Large intestine (tissue), 12 donors: ENCODE measurements at places on chromosomes 5 and 9. TPM values are rescaled to one million over a fixed set of nuclear protein-coding genes. Genes with fewer than 3 reads are reported as not detected.

DNA sequence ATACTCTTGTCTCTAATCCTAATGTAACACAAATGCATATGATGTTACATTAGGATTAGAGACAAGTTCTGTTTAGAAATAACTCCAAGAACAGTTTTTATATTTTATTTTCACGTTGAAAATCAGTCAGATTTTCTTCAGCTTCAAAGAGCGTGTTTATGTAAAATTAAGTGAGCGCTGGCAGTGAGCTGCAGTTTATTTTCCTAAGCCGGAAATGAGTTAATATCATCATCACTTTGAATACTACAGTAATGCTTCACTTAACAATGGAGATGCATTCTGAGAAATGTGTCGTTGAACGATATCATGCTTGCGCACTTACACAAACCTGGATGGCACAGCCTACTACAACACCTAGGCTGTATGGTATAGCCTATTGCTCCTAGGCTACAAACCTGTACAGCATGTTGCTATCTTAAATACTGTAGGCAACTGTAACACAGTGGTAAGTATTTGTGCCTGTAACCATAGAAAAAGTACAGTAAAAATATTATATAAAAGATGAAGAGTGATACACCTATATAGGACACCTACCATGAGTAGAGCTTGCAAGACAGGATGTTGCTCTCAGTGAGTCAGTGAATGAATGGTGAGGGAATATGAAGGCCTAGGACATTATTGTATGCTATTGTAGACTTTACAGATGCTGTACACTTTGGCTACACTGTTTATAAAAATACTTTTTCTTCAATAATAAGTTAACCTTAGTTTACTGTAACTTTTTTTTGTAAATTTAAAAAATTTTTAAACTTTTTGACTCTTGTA lies 65.9 kb upstream of the C5orf46 start:
- no peak for DNase-seq

- no peak for DNase-seq
Measured at GRCh38 chr9:2132484-2133082, 117.4 kb downstream of the SMARCA2 start.

GRCh38 chr5:168529374-168530234 lies 499 bp downstream of the FBLL1 start:
- no peak for DNase-seq

DNA sequence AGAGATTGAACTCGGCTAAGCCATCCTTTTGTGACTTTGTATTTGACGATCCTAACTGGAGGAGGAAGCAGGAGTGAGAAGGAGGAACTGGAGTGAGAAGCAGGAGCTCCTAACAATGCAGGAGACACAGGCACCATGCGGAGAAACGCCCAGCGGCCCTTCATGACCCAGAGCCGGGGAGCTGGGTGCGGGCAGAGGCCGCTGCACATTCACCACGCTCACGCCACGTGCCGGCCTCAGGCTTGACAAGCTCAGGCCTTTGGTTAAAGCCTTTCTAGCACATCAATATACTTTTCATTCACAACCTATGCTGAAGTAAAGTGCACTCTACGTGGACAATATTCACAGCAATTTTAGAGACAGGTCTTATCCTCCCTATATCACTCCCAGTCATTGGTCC lies 124.8 kb upstream of the FAM120A start:
- no peak for DNase-seq

DNA sequence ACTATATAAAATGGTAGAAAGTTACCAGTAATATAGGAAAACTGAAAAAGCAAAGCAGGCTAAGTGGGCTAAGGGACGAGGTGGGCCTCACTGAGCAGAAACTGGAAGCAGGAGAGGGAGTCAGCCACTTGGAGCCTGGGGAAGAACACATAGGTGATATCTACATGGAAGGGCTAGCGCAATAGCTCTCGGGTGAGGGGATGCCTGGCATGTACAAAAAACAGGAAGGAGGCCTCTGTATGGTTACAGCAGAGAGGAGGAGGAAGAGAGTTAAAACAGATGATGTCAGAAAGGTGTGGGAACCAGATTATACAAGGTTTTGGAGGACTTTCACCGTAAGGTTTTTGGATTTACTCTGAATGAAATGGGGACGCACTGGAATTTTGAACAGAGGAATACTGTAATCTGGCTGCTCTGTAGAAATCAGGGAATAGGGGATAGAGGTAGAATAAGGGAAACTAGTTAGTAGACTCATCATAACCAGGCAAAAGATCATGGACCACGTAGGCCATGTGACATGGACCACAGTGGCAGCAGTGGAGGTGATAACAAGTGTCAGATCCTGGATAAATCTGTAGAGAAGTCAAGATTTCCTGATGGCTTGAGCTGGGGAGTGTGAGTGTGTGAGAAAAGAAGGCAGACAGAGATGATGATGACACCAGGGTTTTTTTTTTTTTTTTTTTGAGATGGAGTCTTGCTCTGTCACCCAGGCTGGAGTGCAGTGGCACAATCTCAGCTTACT lies 52.5 kb downstream of the FNBP1 start:
- DNase-seq = no peak

DNA sequence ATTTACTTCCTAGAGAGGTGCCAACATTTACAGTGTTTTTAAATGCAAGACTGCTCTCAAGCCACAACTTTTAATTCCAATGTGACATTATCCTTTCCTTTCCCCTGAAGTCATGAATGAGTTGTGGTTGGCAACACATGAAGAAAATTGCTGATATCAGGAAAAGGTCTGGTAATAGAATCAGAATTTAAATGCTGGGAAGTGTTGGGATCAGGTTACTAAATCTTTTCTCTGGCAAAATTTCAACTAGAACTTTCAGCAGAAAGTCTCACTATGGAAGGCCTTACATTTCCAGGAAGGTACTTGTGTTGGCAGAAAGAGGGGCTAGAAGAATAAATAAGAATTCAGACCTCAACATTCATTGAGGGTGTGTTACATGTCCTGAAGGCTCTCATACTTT lies 10.6 kb upstream of the SLC44A1 start:
- DNase-seq = no peak

- DNase-seq = peak; percentile 80
Measured at GRCh38 chr5:82641331-82642003, 363.3 kb upstream of the RPS23 start.

DNA sequence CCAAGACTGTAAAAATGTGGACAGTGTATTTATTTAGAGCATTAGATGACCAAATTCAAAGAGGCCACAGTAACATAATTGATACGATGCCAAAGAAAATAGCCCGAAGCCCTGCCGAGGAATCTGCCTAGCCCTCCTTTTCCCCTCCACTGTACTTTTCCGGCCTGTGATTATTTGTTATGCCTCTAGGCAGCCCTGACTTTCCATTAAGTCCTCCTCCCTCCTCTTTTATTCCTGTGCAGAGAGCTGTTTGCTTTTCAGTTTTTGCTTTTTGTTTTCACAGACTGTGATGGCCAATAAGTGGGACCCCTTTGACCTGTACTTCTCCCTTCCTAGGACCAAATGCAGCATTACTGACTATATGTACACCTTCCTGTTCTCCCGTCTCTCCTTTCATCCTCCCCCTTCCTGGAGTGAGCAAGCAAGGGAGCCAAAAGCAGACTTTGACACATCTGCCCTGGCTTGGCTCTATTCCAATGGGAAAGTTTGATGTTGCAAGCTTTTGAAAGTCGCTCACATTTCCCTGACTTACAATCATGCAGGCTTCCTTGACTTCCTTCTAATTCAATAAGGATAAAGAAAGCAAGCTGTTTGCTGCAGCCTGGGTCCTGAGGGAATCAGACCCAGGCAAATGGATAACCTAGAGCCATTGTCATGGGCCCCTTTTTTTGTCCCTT lies 76.1 kb downstream of the NREP start:
- DNase-seq = peak; percentile 78

DNA sequence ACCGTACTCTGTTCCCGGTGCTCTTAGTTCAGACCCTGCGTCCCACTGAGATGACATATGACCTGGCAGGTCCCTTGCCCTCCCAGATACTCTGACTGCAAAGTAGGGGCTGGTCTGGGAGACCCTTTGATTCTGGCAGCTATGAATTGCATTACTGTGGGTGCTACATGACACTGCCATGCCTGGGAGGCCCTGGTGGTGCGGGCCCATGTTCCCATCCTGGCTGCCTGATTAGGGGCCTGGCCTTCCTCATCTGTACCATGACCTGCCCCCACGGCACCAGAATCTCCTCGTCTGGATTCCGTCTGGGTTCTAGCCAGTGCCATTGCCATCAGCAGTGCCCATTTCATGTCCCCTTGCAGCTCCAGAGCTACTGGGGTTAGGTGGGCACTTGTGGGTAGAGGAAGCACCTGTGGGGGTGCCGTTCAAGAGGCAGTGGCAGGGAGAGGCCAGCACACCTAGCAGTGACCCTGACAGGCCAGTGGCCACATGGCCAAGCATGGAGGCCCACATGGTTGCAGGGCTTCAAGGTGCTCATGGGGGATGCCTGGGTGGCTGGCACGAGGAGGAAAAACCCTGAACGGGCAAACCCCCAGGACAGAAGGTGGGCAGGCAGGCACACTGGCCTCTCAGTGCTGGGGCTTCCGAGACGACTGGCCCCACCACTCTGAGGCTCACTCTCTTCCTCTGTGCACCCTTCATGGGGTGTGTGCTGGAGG lies 69.7 kb downstream of the PHF2 start:
- DNase-seq = no peak

- no peak for DNase-seq
Measured at GRCh38 chr9:137025517-137025966, 2.5 kb downstream of the ABCA2 start.

DNA sequence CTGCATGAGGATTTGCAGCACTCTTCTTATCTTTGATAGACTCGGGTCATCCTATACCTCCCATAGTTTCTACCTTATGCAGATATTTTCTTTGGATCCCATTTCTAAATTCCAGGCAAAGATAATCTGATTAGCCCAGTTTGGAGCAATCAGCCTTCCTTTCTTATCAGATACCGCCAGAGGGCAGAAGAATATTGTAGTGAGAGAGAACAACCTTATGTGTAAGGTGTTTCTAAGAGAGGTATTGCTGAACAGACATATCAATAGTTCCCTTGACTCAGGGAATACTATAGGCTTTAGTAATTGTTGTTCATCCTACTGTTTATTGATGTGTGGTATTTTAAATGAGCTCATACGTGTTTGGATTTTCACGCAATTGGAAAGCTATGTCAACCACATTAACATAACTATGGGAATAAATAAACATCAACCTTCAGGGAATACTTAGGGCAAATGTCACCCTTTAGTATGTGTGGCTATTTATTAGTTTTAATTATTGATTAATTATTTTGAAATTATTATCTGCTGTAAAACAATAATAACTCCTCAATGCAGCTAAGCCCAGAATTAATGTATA lies 1435.2 kb upstream of the CDH9 start:
- no peak for DNase-seq

The FBLL1 gene
- polyA plus RNA-seq = 4.0 TPM

The HTR4 gene
- 4.7 TPM for polyA plus RNA-seq

The C5orf46 gene
- polyA plus RNA-seq = not detected

The PLK2 gene
- 44.5 TPM for polyA plus RNA-seq

The NOTCH1 gene
- polyA plus RNA-seq = 13.4 TPM
